ENCODE measurements at places on chromosomes 12 and 14. TPM values are rescaled to one million over a fixed set of nuclear protein-coding genes. Genes with fewer than 3 reads are reported as not detected.

The KRT5 gene
- 0.50 TPM for total RNA-seq

DNA sequence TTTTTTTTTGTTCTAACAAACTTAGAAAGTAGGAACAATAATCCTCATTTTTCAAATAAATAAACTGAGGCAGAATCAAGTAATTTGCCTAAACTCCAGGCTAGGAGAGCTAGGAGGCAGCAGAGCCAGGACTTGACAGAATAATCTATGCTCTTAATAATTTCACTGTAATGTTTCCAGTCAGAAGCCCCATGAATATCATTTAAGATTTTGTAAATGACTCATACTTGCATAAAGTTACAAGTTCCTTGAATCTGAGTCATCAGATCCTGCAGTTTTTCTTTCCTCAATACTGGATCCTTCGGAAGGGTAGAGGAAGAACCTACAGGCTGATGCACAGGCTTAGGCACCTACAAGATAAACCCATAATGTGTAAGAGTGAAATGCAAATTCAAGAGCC is 29.0 kb downstream of the CAPRIN2 start:
- H3K27me3 ChIP-seq, result no peaks in the 10 kb centered on the region
- no peak overlapping the region for H3K4me3 ChIP-seq
- H3K4me1 ChIP-seq, result peaks cover 6% of the 10 kb centered on the region
- DNase-seq, result no peak
- no peak overlapping the region for H3K27ac ChIP-seq

DNA sequence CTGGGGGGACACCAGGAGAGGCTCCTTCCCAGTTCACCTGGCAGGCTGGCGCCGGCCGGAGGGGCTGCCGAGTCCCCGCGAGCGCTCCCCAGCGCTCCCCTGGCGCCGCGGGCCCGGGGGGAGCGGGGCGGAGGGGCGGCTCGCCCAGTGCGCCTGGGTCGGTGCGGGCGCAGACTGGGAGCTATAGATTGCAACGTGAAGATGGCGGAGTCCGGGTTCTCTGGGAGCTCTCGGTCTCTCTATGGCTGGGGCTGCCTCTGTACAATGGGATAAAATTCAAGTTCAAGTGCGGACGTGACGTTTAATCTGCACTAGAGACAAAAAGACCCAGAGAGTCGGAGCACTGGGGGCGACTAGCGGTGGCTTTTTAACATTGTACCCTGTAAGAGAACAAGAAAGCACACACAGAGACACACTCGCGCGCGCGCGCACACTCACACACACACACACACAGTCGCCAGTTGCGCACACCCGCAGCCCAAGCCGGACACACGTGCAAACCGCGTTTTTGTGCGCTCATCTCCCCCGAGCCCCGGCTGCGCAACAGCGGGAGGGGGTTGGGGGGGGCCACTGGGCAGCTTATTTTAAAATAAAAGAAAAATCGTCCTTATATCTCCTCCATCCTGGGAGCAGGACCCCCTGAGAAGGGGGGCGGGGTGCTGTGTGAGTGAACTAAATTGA is at the start of gene BCL11B:
Gene BCL11B, minus strand, starts transcription at position 247 of the 681 bp plus-strand sequence. CDS start 979 bp downstream, outside the sequence.
- H3K27ac ChIP-seq, result no peak within 1 kb of the TSS
- peaks cover 5% of the 10 kb centered on the region for H3K27me3 ChIP-seq
- peaks cover 20% of the 10 kb centered on the region for H3K4me1 ChIP-seq
- peak; percentile 68 for DNase-seq
- H3K4me3 ChIP-seq, result peak within 1 kb of the TSS; percentile 52

GRCh38 chr12:14410841-14411569 is 45.5 kb downstream of the ATF7IP start:
- no peak overlapping the region for H3K27ac ChIP-seq
- no peaks in the 10 kb centered on the region for H3K27me3 ChIP-seq
- no peaks in the 10 kb centered on the region for H3K4me1 ChIP-seq
- DNase-seq, result no peak

GRCh38 chr14:73755434-73756014 is 41.3 kb upstream of the PNMA1 start:
- no peaks in the 10 kb centered on the region for H3K27me3 ChIP-seq
- DNase-seq, result no peak
- H3K36me3 ChIP-seq, result peaks cover 1% of the 10 kb centered on the region
- H3K4me3 ChIP-seq, result no peak overlapping the region
- peak overlapping the region; percentile 74 for H3K27ac ChIP-seq

DNA sequence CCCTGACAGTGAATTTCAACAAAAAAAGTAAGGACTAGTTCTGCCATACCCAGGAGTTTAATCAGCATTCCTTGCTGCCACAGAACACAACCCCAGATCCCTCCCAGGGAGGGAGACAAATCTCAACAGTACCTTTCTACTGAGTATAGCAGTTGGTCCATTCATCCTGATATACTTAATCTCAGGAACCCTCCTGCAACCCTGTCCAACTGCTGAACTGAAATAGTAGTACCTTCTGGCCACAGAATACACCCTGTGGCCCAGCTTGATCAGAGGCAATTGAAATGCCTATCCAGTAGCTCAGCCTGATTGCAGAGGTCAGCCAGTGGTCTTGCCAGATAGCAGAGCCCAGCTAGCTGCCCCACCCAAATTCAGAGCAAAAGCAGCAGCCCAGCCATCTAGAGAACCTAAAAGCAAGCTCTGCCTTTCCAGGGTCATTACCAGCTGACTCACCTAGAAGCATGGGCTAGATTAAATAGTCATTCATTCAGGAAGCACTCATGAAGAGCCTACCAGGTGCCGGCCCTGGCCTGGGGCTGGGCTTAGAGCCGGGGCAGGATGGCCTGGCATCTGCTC is 40.0 kb upstream of the RHOJ start:
- H3K36me3 ChIP-seq, result no peaks in the 10 kb centered on the region
- no peak for DNase-seq
- no peaks in the 10 kb centered on the region for H3K27me3 ChIP-seq
- H3K4me1 ChIP-seq, result no peaks in the 10 kb centered on the region

The AMIGO2 gene
- total RNA-seq, result 1.9 TPM

The CLEC7A gene
- total RNA-seq, result not detected

The PFKM gene
- total RNA-seq, result 96.8 TPM

The ESR2 gene
- total RNA-seq, result 0.23 TPM

GRCh38 chr12:97048421-97049035 is 141.5 kb downstream of the NEDD1 start:
- no peak for DNase-seq
- H3K27ac ChIP-seq, result no peak overlapping the region
- H3K27me3 ChIP-seq, result no peaks in the 10 kb centered on the region
- no peaks in the 10 kb centered on the region for H3K4me1 ChIP-seq
- no peaks in the 10 kb centered on the region for H3K36me3 ChIP-seq

Measured in Caco-2 (cell line).